Aorta (tissue), 5 donors: ENCODE measurements at places on chromosomes 4 and X. TPM values are rescaled to one million over a fixed set of nuclear protein-coding genes. Genes with fewer than 3 reads are reported as not detected.

The TEX13B gene
- not detected for total RNA-seq

GRCh38 chrX:30931920-30932319 lies 42.9 kb upstream of the TAB3 start:
- H3K4me1 ChIP-seq, result no peaks in the 10 kb centered on the region
- no peaks in the 10 kb centered on the region for H3K27me3 ChIP-seq
- DNase-seq, result no peak
- no peak overlapping the region for H3K27ac ChIP-seq

The SGCB gene
- 72.6 TPM for total RNA-seq

DNA sequence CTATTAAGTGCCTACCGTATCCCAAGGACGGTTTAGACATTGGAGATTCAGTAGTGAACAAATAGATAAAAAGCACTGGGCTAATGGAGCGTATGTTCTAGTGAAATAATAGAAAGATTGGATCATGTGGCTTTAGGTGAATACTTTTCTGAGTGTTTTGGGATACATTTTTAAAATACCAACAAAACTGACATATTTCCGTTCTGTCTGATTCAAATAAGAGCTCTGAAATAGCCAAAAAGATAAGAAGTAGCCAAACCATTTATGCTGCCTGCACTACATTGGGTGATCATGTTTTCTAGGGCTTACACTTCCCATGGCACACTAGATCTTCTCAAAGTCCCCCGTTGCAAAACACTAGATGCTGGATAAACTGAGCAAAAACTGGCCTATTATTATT lies 14.2 kb downstream of the IGFBP7 start:
- H3K4me3 ChIP-seq, result no peak overlapping the region
- no peak for DNase-seq
- H3K36me3 ChIP-seq, result peaks cover 3% of the 10 kb centered on the region
- H3K4me1 ChIP-seq, result peaks cover 11% of the 10 kb centered on the region

DNA sequence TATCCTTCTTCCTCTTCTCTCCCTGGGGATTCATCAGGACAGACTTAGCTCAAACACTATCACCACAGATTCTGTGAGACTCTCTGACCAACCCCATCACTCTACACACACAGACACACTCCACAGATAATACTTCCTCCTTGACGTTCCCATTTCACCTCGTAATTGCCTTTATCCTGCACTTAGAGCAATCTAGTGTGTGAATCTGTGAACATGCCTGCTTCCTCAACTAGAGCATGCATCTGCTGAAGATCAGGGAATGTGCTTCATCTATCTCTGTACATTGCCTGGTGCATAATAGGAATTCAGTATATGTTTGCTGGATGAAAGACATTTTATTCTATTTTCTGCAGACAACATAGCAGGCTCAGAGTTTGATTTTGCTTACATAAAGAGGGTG lies 25.1 kb upstream of the HS6ST2 start:
- H3K4me1 ChIP-seq, result no peaks in the 10 kb centered on the region
- no peaks in the 10 kb centered on the region for H3K36me3 ChIP-seq
- no peak overlapping the region for H3K27ac ChIP-seq
- H3K4me3 ChIP-seq, result no peak overlapping the region

The HS3ST1 gene
- 4.2 TPM for total RNA-seq

GRCh38 chrX:107467271-107467670 lies 17.8 kb downstream of the FRMPD3 start:
- no peak for DNase-seq
- no peak overlapping the region for H3K27ac ChIP-seq
- H3K27me3 ChIP-seq, result no peaks in the 10 kb centered on the region
- no peak overlapping the region for H3K4me3 ChIP-seq
- no peaks in the 10 kb centered on the region for H3K36me3 ChIP-seq

The TAF7L gene
- total RNA-seq, result not detected

DNA sequence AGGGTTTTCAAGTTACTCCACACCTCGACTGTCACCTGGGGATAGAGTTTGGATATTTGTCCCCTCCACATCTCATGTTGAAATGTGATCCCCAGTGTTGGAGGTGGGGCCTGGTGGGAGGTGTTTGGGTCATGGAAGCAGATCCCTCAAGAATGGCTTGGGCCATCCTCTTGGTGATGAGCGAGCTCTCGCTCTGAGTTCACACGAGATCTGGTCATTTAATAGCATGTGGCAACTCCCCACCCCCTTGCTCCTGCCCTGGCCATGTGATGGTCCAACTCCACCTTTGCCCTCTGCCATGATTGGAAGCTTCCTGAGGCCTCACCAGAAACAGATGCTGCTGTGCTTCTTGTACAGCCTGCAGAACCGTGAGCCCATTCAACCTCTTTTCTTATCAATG lies 8.3 kb downstream of the CTAG1A start:
- DNase-seq, result no peak
- no peak overlapping the region for H3K27ac ChIP-seq
- no peak overlapping the region for H3K4me3 ChIP-seq
- H3K36me3 ChIP-seq, result no peaks in the 10 kb centered on the region
- H3K4me1 ChIP-seq, result no peaks in the 10 kb centered on the region

The HELT gene
- not detected for total RNA-seq

GRCh38 chr4:94127707-94128328 lies 79.8 kb upstream of the SMARCAD1 start:
- no peaks in the 10 kb centered on the region for H3K36me3 ChIP-seq
- DNase-seq, result no peak
- H3K4me3 ChIP-seq, result no peak overlapping the region
- H3K27ac ChIP-seq, result no peak overlapping the region

DNA sequence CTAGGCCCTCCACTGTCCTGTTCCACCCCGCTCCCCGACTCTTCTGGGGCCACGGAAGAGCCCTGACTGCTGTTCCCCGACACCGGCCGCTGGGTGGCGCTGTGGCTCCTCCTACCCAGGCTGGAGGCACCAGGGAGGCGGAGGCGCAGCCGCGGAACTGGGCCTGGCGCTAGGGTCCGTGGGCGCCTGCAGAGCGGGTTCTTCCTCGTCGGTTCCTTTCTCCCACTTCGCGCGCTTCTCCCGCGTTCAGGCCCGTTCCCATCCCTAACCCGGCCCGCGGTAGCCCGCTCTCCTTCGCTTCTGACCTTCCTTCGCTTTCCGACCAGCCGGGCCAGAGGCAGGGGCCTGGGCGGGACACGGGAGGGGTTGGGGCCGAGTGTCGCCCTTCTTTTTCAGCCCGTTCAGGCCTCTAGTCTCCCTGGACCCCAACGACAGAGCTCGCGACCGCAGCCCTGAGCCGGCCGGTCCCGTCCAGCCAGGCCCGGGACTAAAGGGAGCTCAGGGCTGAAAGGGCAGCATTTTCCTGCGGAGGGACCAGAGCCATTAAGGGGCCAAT lies 34.3 kb downstream of the NALF2 start:
- H3K36me3 ChIP-seq, result no peaks in the 10 kb centered on the region
- no peaks in the 10 kb centered on the region for H3K4me1 ChIP-seq
- H3K4me3 ChIP-seq, result no peak overlapping the region
- H3K27ac ChIP-seq, result no peak overlapping the region
- no peaks in the 10 kb centered on the region for H3K27me3 ChIP-seq
- peak; percentile 84 for DNase-seq

GRCh38 chr4:3310301-3311094 lies 17.7 kb downstream of the RGS12 start:
- no peaks in the 10 kb centered on the region for H3K4me1 ChIP-seq
- no peaks in the 10 kb centered on the region for H3K27me3 ChIP-seq
- H3K27ac ChIP-seq, result no peak overlapping the region
- peak; percentile 72 for DNase-seq

The TAB3 gene
- total RNA-seq, result 18.0 TPM

GRCh38 chr4:183441276-183441675 lies 3.2 kb upstream of the CDKN2AIP start:
- H3K27me3 ChIP-seq, result no peaks in the 10 kb centered on the region
- DNase-seq, result no peak
- H3K36me3 ChIP-seq, result peaks cover 3% of the 10 kb centered on the region
- H3K4me3 ChIP-seq, result no peak overlapping the region
- no peak overlapping the region for H3K27ac ChIP-seq

The CT47B1 gene
- total RNA-seq, result not detected

- H3K27me3 ChIP-seq, result peaks cover 1% of the 10 kb centered on the region
- DNase-seq, result no peak
- no peak overlapping the region for H3K4me3 ChIP-seq
- H3K4me1 ChIP-seq, result no peaks in the 10 kb centered on the region
Observed at GRCh38 chr4:33696041-33696440, 2548.3 kb downstream of the ARAP2 start.

GRCh38 chr4:38509551-38509950 lies 154.4 kb upstream of the KLF3 start:
- no peaks in the 10 kb centered on the region for H3K4me1 ChIP-seq
- DNase-seq, result no peak
- H3K4me3 ChIP-seq, result no peak overlapping the region
- H3K36me3 ChIP-seq, result no peaks in the 10 kb centered on the region
- no peaks in the 10 kb centered on the region for H3K27me3 ChIP-seq

DNA sequence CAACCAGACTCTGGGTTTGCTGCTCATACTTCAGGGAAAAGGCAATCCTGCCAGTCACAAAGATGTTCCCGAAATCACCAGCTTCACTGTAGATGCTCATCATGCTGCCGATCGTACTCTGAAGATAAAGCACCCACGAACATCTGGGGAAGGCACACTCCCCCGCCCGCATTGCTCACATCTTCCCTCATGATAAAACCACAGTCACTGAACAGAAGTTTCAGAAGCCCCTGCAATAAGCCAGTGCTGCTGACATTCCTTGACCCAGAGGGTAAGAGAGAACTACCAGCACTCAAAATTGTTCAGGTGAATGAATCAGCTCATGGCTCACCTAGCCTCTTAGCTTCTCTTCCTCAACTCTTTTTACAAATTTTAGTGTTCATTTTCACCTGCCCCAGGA lies 43.1 kb downstream of the SRPX2 start:
- DNase-seq, result no peak
- H3K4me1 ChIP-seq, result no peaks in the 10 kb centered on the region
- H3K27me3 ChIP-seq, result no peaks in the 10 kb centered on the region
- H3K4me3 ChIP-seq, result no peak overlapping the region
- no peak overlapping the region for H3K27ac ChIP-seq
- no peaks in the 10 kb centered on the region for H3K36me3 ChIP-seq

The UBL4A gene
- total RNA-seq, result 27.2 TPM

DNA sequence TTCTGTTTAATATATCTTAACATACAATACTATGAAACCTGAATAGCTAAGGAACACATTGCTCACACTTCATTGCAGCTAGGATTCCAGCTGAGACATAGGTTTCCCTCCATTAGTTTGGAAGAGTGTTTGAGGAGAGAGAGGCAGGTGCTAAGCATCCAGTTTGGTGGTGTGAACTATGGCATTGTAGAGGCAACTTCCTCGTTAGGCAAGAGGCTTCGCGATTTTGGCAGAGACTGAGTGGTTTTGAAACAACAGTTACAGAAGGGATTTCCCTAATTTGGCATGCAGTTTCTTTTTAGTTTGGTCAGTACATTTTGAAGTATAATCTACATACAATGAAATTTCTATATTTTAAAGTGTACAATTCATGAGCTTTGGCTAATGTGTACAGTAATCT lies 117.1 kb upstream of the BMP3 start:
- H3K27me3 ChIP-seq, result no peaks in the 10 kb centered on the region
- no peaks in the 10 kb centered on the region for H3K4me1 ChIP-seq
- H3K27ac ChIP-seq, result no peak overlapping the region
- no peak overlapping the region for H3K4me3 ChIP-seq

DNA sequence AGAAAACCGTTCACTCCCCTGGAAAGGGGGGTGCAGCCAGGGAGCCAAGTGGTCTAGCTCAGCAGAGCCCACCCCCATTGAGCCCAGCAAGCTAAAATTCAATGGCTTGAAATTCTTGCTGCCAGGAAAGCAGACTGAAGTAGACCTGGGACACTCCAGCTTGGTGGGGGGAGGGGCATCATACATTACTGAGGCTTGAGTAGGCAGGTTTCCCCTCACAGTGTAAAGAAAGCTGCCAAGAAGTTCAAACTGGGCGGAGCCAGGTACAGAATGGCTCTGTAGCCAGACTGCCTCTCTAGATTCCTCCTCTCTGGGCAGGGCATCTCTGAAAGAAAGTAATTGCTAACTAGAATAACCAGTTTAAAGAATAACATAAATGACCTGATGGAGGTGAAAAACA lies 372.3 kb upstream of the F9 start:
- DNase-seq, result no peak
- no peak overlapping the region for H3K27ac ChIP-seq
- H3K4me1 ChIP-seq, result no peaks in the 10 kb centered on the region
- no peak overlapping the region for H3K4me3 ChIP-seq
- no peaks in the 10 kb centered on the region for H3K27me3 ChIP-seq

GRCh38 chr4:10579648-10580047 lies 104.9 kb downstream of the CLNK start:
- no peak for DNase-seq
- H3K4me3 ChIP-seq, result no peak overlapping the region
- H3K36me3 ChIP-seq, result no peaks in the 10 kb centered on the region
- H3K27me3 ChIP-seq, result no peaks in the 10 kb centered on the region

DNA sequence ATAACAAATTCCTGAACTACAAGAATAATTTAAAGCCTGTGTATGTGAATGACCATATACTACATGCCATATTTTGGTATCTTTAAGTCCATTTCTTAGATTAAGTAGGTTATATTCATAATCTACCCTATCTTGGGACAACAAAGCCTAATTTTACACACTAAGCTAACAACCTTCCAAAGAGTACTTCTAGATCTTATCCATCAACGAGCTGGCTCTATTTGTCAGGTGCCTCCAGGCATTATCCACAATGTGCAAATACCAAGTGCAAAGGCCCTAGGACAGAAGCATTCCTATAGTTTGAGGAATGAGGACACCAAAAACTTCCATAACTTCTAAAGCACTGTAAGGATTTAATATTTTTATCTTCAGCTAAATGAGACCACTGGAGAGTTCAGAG lies 3.5 kb downstream of the SLBP start:
- DNase-seq, result no peak
- no peak overlapping the region for H3K4me3 ChIP-seq
- H3K4me1 ChIP-seq, result no peaks in the 10 kb centered on the region
- peaks cover 2% of the 10 kb centered on the region for H3K36me3 ChIP-seq
- H3K27ac ChIP-seq, result no peak overlapping the region
- no peaks in the 10 kb centered on the region for H3K27me3 ChIP-seq

GRCh38 chr4:88672987-88673386 lies 24.6 kb downstream of the NAP1L5 start:
- H3K27ac ChIP-seq, result no peak overlapping the region
- H3K27me3 ChIP-seq, result no peaks in the 10 kb centered on the region
- no peak for DNase-seq
- H3K36me3 ChIP-seq, result peaks cover 4% of the 10 kb centered on the region

DNA sequence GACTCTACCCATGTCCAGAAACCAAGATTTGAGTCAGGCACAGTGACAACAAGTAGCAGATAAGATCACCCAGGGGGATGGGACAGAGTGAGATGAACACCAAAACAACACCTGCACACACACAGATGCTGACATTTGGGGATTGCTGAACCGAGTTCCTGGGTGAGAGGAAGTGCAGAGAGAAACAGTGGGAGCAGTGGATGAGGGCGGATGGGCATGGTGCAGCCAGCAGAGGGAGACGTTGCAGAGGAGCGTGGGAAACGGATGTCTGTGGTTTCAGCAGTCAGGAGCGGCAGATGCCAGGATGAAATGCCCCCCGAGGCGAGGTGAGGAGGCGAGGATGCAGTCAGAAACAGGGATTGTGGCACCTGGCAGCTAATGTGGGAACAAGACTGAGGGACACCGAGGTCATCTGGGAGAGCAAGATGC lies 78.6 kb upstream of the STS start:
- H3K36me3 ChIP-seq, result peaks cover 4% of the 10 kb centered on the region
- H3K27me3 ChIP-seq, result no peaks in the 10 kb centered on the region
- no peak overlapping the region for H3K27ac ChIP-seq
